KBM-7 (cell line): ENCODE measurements at places on chromosomes 11 and 22.

GRCh38 chr11:38089726-38090125 lies 1491.7 kb upstream of the RAG2 start:
- DNase-seq: no peak

DNA sequence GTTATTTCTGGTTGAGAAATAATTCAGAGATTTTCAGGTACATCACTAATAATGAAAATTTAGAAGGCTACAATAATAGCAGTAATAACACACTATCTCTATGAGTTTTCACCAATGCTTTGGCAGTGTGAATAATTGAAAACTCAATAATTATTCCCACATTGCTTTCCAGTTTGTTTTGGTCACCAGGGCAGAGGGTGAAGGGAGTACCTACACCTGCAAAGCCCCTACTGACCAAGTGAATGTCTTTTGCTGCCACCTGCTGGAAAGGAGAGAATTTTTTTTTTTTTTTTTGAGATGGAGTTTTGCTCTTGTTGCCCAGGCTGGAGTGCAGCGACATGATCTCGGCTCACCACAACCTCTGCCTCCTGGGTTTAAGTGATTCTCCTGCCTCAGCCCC lies 3.2 kb downstream of the NELL1 start:
- DNase-seq: peak; percentile 26

DNA sequence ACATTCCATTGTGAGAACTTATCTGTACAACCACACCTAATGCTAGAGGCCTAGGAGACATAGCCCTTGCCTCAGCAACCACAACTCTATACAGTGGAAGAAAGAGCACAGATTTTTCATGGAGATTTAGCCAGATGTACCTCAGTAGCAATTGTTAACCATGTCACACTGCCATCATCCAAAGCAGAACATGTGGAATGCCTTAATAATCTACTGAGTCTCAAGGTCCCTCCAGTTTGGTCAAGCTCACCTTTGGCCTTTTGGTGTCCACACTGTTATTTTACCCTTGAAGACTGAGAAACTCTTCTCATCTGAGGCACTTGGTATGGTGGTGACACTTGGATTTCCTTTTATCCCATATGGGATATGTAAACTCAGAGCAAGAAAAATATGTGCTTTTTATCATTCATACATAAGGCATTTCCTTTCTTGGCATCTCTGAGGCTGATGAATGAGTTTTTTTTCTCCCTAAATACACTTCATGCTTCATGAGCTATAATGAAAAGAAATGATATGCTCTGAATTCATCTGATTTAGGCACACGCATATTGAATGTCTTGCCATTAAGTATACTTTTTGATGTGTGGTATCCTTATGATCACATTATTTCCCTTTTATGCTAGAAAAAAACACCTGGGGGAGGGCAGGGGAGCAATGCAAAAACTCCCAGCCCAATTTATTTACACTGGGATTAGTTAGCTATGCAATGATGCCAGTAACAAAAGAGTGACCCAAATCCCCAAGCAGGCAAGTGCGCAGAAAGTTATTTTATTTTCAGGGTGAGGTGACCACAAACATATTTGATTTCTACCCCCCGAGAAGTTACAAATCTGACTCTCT lies 63.3 kb upstream of the ME3 start:
- no peak for DNase-seq

DNA sequence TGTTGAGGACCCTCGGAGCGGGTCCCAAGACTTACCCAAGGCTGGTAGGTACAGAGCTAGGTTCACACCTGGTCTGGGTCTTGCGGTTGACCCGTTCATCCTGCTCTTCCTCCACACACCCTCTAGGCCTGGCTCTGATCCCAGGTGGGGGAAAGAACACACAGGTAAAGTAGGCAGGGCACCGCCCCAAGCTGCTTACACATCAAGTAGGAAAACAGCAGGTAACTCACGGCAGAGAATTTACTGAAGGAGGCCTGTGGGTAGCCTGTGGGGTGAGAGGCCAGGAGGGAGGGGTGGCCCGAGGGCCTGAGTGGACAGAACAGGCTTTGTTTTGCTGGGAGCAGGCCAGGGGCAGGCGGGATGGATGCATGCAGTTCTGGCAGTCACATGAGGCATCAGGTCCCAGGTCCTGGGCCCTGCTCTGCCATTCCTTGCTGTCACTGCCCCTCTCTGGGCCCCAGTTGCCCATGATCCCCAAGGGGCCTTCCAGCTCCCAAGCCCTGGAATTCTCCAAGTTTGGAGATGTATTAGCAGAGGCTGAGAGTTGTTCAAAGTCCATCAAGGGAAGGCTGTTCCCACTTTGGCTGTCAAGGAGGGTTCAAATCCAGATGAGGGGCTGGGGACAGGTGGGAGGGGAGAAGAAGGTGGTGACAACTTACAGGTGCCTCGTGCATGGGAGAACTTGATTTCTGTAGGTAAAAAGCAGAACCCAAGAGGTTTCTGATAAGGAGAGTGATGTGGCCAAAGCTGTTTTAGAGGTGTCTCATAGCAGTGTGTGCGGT lies 5.7 kb downstream of the TSKU start:
- DNase-seq: no peak

DNA sequence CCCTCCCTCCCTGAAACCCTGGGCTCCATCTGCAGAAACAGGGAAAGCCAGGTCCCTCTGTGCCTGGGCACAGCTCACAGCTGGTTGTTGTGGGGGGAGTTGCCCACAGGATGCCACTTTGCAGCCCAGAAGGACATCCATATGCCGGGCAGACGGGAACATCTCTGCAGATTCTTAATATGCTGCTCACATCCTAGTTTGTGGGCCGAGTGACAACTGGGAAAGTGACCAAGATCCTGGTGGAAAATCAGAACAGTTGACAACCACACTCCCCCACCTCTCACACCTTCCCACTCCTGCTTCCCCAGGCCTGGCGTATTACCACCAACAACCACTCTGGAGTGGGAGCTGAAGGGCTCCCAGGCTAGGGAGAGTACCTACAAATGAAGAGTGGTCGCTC lies 7.3 kb upstream of the SCGB1A1 start:
- DNase-seq: no peak

- peak; percentile 94 for DNase-seq
Measured at GRCh38 chr11:44565211-44565952, at the start of gene CD82. Gene CD82 (plus strand): TSS chr11:44565663. CDS start chr11:44594663, 29,000 bp downstream.

GRCh38 chr22:32628628-32629572 lies 154.3 kb downstream of the FBXO7 start:
- DNase-seq: no peak

DNA sequence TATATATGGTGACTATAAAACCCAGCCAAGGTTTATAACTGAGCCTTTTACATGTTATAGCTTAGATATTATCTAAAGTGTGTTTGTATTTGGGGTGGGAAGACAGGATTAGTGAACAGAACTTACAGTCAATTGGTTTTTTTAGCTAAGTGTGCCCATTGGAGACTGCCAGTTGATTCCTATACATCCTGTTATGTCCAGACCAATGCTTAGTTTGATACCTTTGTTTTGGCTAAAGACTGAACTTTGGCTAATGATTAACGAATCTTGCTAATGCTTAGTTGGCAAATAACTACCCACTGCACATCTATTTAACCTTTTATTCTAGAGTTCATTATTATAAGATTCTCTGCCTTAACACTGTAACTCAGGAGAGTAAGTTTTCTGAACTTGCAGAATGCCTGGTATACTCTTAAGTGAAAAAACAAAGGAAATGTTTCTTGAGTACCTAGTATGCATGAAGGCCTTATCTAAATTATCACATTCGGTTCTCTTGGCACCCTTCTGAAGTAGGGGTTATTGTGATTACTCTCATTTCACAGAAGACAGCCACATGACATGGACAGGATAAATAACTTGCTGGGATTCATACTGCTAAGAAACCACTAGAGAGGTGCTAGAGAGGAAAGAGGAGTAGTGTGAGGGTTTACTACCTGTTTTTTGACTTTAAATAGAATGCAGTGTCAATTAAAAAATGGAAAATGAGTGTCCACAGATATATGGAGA lies 54.0 kb downstream of the KREMEN1 start:
- no peak for DNase-seq

- no peak for DNase-seq
Measured at GRCh38 chr22:19645391-19645790, 68.9 kb upstream of the SEPTIN5 start.

GRCh38 chr11:120695939-120696338 lies 184.4 kb downstream of the GRIK4 start:
- no peak for DNase-seq

- no peak for DNase-seq
Measured at GRCh38 chr11:114172871-114173444, 113.4 kb downstream of the ZBTB16 start.

DNA sequence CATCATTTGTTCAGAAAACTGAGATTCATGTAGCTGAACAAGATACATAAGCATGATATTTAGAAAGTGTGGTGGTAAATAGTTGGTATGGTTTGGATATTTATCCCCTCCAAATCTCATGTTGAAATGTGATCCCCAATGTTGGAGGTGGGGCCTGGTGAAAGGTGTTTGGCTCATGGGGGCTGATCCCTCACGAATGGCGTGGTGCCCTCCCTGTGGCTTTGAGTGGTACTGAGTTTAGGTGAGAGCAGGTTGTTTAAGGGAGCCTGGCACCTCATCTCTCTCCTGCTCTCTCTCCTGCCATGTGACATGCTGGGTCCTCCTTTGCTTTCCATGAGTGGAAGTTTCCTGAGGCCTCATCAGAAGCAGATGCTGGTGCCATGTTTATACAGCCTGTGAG lies 48.1 kb downstream of the NXPE1 start:
- no peak for DNase-seq

DNA sequence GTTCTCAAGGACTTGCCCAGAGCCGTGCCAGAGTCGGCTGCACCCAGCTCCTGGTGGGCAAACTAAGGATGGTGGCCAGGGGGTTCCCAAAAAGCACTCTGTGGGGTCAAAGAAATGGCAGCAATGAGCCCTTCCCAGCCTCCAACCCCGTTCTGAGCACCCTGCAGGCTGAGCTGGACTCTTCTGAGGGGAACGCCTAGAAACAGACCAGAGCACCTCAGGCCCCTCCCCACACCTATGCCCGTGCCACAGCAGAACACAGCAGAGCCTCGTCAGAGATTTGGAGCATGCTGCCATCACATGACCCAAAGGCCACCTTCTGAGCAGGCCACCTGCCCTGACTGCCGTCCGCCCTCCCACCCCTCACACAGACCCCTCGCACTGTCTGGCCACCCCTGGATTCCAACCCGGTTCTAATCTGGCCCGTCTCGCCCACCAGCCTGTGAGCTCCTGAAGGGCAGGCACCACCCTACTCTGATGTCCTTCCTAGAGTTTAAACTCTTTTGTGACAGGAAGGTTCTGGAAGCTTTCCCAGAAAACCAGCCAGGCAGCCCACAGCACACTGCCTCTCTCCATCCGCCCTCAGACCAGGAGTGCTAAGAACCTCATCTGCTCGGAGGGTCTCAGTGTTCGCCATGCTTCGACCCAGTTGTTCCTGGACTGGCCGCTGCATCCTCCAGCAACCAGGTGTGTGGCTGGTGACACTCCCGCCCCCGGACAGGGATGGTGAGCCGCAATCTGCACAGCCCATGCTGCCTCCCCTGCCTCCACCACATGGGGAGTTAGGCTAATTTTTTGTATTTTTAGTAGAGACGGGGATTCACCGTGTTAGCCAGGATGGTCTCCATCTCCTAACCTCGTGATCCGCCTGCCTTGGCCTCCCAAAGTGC lies 97.6 kb downstream of the CELSR1 start:
- DNase-seq: no peak

DNA sequence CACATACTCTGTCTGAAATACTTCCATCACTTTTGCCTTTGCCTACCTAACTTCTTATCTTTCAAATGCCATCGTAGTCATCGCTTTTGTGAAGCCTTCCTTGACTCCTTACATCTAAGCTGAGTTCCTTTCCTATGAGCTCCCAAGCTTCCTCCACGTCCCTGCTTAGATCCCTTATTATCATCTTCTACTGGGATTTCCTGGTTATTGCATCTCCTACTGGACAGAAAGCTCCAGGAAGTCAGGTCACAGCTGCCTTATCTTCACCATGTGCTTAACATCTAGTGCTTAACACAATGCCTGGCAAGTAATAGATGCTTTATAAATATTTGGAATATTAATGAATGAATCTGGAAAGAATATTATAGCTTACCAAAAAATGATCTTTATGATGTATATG lies 5.9 kb downstream of the YPEL4 start:
- no peak for DNase-seq

GRCh38 chr11:66371627-66372415 lies at the start of gene SLC29A2:
Gene SLC29A2 (minus strand): TSS chr11:66371760. CDS start chr11:66371591, 169 bp downstream.
- peak; percentile 87 for DNase-seq

- no peak for DNase-seq
Measured at GRCh38 chr11:111573821-111574249, 28.4 kb upstream of the SIK2 start.

DNA sequence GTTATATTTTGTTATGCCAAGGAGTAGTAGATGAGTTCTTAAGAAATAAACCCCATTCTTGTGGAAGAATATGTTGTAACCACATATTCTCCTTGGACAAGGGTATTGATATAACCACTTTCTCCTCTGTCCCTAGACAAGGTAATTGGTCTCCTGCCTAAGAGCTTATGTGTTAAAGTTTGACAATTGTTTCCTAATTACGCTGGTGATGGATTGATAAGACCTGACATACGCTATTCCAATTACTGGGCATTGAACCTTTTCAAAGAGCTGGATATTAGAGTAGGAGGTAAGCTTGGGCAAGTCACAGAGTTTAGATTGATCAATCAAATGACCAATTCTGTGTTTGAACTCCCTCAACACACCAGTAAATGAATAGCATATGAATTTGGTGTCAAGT lies 88.9 kb downstream of the RAB38 start:
- DNase-seq: no peak

DNA sequence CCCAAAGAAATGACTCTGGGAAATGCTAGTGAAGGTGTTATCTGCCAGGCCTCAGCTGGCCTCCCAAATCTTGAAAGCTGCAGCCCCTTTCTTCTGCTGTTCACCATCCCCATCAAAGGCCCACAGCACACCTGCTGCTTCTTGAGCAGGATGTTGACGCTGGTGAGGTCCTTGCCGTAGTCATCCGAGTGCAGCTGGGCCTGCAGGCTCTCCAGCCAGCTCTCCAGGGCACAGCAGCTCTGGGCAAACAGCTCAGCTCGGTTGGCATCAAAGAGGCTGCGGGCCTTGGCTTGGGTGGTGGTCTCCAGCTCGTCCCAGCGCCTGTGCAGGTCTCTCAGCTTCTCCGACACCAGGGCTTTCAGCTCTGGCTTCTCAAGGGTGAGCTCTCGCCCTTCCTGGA lies 18.5 kb upstream of the RBM4B start:
- no peak for DNase-seq

- no peak for DNase-seq
Measured at GRCh38 chr11:27718346-27718862, 18.1 kb upstream of the BDNF start.

GRCh38 chr11:12784445-12784844 lies 110.2 kb downstream of the TEAD1 start:
- no peak for DNase-seq

DNA sequence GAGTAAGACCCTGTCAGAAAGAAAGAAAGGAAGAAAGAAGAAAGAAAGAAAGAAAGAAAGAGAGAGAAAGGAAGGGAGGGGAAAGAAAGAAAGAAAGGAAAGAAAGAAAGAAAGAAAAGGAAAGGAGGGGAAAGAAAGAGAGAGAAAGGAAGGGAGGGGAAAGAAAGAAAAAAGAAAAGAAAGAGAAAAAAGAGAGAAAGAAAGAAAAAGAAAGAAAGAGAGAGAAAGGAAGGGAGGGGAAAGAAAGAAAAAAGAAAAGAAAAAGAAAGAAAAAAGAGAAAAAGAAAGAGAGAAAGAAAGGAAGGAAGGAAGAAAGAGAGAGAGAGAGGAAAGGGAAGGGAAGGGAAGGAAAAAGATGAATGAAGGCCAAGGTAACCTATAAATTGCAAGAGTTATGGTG lies 47.2 kb upstream of the SLC22A12 start:
- no peak for DNase-seq
